Activated CD4-positive, CD25-positive, alpha-beta regulatory T cell treated with anti-CD3 and anti-CD28 coated beads, Interleukin-2, amount 50 U/mL, for 16 hours (primary cell): ENCODE measurements at places on chromosomes 7 and 10.

DNA sequence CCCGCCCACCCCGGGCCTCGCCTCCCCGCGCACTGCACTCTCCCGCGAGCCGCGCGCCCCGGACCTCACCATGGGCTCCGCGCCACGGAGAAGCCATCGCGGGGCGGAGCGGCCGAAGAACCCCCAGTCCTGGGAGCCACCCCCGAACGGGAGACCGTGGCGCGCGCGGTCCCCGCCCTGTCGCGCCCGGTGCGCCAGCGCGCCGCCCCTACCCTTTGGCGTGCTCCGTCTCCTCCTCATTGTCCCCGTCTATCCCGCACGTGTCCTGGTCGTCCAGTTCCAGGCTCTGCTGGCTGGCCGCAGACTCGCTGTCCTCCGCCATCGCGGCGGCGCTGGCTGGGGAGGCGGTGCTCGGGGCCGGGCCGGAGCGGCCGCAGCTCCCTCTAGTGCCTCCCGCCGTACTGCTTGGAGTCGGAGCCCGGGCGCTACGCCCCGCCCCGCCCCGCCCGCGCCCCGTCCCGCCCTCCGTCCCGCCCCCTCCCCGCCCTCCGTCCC lies at the start of gene NMT2:
Gene NMT2, minus strand, starts transcription at position 403 of the 495 bp plus-strand sequence. Its CDS starts 81 bp downstream, at position 322.
- DNase-seq = no peak

DNA sequence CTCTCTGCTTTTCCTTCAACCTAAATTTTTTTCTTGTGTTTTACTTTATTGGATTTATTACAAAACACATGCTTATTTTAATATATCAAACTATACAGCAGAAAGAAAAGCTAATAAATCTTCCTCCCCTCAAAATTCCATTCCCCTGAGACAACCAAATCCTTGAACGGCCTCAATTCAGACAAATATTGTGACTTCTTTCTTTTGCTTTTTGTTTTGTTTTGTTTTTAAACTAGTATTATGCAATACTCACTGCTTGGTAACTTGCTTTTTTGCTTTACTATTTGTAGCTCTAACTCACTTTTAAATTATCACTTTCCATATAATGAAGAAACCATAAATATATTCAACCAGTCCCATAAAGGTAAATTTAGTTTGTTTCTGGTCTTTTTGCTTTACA lies 59.4 kb upstream of the CDK1 start:
- DNase-seq = no peak

DNA sequence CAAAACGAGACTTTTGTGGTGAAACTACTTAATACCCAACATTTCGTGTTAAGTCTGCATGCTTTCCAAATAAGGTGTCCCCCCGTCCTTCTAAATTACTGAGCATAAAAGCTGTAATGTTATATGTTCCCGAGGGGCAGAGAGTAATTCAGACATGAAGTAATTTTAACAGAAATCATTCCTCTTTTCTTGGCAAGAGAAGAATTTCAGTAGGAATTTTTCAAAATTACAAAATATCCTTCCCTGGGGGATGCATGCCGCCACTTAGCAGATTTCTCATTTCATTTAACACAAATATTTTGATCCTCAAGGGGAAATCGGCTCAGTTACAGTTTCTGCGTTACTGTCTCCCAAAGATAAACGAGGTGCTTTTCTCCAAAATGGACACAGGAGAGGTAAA lies 213.2 kb upstream of the RHOBTB1 start:
- DNase-seq = no peak

DNA sequence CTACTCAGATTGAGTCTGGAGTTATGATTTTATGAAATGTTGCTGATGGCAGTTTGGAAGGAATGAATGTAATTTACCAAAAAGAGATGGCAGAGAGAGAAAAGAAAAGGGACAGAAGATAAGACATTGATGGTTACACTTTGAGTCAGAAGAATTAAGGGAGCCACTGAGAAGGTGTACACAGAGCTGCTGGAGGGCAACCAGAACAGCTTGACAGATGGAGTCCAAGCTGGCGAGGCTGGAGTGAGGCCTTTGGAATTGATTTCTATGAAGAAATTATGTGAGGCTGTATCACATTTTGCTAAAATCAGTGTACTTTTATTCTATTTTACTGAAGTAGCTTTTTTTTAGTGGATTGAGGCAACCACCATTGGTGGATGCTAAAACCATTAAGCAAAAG lies 740.5 kb downstream of the REEP3 start:
- DNase-seq = no peak

DNA sequence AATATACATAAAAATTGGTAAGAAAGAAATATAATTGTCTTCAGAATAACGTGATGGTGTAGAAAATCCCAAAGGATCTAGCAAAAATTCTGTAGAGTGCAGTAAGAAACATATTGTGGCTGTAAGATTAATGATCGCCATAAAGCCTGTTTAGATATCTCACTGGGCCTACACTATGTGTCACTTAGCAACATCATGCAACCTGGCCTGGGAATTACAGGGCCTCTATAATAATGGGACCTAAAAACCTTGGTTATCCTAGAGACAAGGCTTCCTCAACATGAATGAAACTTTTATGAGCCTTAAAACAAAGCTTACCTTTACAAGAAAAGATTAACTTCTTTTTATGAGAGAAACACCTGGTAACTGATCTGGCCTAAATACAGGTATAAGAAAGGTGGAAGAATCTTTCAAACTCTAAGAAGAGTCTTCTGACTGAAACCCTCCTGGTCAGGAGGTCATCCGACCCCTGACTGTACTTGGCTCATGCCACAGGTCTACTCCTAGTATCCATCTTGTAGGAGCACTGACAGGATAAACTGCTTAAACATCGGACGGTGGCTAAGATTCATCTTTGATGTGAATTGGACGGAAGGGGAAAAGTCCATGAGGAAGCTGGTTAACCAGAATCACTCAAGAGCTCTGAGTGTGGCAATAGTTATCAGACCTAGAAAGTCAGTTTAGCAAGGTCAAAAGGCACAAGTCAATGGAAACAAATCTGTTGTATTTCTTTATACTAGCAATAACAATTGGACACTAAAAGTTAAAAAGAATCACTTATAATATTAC lies 1155.1 kb upstream of the SORCS1 start:
- no peak for DNase-seq

DNA sequence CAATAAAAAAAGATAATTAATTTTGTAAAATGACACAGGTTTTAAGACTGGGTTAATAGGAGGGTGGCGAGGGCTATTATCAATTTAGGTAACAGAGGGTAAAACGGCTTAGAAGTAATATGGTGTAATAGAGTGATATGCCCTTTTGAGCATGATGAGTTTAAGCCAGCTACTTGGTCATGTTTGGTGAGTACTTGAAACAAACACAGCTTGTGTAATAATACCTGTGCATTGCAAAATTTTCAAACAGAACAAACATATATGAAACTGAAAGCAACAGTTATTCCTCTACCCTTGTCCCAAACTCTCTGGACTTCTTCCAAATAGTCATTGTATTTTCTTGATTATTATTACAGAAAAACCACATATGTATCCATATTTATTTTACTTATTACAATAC lies 241.7 kb downstream of the MAGI2 start:
- DNase-seq = no peak

GRCh38 chr7:23539494-23539907 lies 7.7 kb upstream of the TRA2A start:
- DNase-seq = no peak

DNA sequence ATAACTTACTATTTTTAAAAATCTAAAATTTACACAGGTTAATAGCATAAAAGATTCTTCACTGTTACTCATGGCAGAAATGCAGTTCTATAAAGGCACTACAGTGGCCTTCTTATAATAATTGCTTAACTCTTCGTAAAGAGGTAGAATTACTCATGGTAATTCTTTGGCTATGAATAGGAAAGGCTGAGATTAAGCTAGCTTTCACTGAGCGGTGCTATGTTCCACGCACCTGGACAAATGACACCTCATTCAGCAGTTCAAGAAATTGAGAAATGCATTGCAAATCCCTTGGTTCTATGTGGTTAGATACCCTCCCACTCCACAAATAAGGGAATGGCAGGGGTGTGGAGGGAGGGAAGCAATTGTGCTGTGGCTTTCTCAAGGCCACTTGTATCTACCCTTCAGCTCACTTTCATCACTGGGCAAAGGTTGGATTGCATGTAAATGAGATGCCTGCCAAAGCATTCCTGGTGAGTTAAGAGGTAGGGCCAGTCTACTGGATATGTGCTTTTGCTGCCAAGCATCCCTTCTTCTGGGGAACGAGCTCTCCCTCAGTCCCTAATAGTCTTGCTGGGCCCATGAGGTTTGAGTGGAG lies 210.9 kb downstream of the TEX36 start:
- no peak for DNase-seq

DNA sequence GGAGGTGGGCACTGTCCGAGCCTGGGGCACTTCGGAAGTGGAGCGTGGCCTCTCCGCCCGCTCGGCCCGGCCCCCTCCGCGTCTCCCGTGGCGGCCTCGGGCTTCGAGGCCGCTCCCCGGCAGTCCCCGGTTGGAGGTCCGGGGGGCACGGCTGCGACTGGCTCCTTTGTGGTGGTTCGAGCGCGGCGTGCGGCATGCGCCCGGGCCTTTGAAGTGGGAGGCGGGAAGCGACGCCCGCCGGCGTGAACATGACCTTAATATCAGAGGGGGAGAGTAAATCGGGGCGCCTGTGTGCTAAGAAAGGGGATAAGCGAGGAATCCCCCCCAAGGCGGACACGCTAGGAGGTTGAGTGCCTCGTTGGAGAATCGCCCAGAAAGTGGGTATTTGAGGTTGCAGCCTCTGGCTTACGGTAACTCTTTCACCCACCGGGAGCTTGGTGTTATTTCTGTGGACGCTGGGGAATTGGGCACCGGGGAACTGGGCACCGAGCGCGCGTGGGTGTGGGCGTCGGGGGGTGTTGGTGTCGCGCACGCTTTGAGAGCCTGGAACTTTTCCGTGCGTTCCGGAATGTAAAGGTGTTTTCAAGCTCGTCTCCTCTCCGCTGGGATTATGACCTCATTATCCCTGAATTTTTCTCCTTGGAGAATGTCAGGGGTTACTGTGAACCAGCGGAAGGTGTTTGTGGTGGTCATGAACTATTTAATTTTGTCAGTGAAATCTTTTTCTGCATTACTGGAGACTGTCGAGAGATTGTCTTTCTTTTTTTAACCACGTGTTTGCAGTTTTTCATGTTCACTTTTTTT lies 660 bp downstream of the SUV39H2 start:
- no peak for DNase-seq

DNA sequence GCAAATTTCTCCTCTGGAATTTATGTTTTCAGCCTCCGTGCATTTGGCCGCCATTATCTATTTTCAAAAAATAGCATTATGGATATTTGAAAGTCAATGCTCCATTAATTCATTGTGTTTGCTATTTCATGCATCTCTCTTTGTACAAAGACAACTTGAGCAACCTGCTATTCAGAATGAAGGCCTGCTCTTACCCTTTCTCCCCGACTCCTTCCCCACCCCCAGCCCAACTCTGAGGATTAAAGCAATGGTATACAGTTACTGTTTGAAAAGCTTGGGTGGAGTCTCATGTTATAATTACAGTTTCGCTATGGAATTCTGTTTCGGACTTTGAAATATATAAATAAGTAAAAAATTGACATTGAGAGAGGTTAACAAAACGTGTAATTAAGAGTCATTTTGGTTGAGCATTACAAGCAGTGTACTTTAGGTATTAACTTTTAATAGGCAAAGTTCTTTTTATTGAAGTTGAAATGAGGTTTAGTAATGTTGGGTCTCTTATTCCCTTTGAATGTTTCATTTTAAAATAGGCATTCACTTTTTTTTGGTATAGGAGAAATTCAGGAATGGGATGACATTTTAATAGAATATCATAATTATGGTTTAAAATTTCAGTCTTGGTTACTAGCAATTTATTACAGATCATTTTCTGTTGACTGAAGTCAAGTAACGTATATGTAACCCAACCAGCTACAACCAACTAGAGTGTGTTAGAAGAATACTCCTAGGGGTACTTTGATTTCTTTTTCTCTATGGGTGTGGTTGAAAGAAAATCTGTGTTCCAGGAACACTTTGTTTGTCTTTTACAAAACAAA lies 93.1 kb downstream of the ARID5B start:
- DNase-seq = no peak

- no peak for DNase-seq
Observed at GRCh38 chr10:82228701-82229100, 353.7 kb downstream of the NRG3 start.

DNA sequence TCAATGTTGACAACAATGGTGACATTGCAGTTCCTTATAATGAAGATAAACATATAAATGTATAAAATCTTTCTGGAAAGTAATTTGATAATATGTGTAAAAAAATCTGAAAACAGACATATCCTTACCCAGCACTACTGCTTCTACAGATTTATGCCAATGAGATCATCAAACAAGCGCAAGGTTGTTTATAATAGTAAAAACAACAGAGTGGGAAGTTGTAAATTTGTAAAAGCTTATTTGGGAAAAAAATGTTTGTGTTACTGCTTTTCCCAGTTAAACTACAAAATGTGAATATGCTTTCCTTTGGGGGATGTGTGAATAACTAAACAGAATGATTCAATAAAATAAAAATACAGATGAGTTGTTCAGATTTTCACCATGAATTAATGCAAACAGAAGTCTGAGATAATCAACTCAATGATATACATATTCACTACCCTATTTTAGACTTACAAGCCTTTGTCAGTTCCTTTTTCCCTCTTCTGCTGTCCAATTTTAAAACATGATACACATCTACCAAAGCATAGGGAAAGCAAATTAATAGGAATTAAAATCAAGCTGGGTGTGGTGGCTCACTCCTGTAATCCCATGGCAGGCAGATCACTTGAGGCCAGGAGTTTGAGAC lies 82.1 kb downstream of the USP6NL start:
- DNase-seq = no peak

GRCh38 chr7:31648288-31648687 lies 38.7 kb upstream of the PPP1R17 start:
- no peak for DNase-seq

DNA sequence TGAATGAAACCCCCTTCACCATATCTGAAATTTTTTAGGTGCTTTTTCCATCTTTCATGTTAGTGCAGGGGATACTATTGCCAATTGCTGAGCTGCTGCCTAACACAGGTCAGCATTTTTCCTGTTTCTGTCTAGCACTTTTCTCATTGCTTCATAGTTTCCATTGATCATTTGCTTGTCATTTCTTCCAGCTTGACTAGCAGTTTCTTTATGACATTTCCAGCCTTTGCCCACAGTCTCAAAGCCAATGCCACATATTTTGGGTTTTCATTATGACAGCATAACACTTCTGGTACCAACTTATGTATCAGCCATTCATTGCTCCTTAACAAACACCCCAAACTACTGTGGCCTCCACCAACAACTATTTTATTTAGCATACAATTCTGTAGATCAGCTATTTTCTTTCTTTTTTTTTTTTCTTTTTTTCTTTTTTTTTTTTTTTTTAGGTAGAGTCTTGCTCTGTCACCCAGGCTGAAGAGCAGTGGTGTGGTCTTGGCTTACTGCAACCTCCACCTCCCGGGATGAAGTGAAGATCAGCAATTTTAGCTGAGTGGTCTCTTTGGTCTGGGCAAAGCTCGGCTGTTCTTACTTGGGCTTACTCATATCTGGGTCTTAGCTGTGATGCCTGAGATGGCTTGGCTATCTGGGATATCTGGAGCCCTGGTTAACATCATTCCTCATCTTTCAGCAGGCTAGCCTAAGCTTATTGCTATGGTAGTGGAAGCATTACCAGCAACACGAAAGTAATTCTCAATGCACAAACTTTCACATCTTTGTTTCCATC lies 102.3 kb downstream of the EPC1 start:
- DNase-seq = no peak

GRCh38 chr10:36182179-36182566 lies 540.1 kb upstream of the FZD8 start:
- no peak for DNase-seq
